ENCODE measurements at places on chromosomes 12 and 14.

- no peak for DNase-seq
Observed at GRCh38 chr12:95882873-95883272, 24.1 kb downstream of the SNRPF start.

DNA sequence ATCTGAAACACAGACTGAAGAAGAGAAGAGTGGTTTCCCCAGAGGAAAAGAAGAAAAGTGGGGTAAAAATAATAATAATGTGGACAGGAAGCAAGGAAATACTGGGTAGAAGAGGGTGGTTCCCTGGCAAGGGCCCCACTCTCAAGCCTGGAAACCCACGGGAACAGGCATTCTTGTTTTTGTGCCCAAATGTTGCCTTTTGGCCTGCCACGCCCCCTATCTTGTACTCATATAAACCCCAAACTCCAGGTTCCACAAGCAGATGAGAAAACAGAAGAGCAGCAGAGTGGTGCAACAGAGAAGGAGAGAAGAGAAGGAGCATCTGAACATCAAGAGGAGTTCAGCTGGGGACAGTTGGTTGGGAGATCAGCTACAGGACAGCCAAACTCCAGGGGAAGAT lies 51.2 kb downstream of the NDUFA12 start:
- DNase-seq = no peak

DNA sequence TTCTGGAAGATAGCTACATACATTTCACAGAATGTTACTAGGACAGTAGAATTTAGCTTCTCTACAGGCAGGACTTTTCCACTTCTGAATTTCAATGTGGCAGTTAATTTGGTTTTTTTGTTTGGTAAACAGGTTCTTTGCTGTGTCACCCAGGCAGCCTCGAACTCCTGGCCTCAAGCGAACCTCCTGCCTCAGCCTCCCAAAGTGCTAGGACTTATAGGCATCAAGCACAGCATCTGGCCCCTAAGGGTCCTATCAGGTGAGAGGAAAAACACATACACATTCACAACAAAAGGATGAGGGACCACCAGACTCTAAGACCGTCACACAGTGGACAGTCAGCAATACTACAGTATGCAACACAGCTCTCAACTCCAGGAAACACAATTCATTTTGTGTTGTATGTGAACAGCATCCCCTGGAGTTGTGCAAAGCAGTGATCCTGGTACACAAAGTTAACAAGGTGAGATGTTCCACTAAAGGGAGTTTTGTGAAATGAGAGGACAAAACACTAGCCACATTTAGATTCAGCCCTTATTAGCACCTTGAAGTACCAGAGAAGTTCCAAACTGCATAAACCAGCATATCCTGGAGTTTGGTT lies 6.9 kb downstream of the ATP2B1 start:
- DNase-seq = no peak

DNA sequence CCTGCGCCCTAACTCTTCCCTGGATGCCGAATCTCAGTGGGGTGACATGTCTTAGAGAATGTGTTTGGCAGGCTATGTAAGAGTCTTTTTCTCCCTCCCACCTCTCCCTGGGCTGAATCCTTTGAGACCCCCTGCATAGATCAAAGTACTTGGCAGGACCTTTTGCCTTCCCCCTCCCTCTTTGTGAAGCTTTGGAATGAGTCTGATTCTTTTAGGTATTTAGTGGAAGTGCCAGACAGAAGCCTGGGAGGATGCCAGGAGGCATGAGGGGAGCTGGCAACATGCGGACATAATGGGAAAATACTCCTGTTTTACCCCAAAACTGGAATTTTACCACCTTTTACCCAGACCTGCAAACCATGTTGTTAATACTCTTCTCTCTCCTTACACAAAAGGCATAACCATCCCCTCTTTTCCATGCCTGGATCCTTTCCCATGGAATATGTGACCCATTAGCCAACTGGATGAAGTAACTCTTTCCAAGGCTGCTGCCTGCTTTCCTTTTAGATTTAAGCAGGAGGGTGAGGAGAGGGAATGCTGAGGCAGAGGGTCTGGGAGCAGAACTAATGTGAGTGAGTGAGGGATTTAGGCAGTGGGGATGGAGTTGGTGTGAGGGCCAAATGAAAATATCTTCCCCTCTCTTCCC lies 41.7 kb downstream of the TTLL5 start:
- no peak for DNase-seq
